ENCODE measurements at places on chromosomes 5 and 9. TPM values are rescaled to one million over a fixed set of nuclear protein-coding genes. Genes with fewer than 3 reads are reported as not detected.

- DNase-seq: peak; percentile 98
Measured at GRCh38 chr5:122774861-122775549, at the start of gene SNX2. Gene SNX2 (plus strand): TSS chr5:122775080. CDS start chr5:122775104, 24 bp downstream.

DNA sequence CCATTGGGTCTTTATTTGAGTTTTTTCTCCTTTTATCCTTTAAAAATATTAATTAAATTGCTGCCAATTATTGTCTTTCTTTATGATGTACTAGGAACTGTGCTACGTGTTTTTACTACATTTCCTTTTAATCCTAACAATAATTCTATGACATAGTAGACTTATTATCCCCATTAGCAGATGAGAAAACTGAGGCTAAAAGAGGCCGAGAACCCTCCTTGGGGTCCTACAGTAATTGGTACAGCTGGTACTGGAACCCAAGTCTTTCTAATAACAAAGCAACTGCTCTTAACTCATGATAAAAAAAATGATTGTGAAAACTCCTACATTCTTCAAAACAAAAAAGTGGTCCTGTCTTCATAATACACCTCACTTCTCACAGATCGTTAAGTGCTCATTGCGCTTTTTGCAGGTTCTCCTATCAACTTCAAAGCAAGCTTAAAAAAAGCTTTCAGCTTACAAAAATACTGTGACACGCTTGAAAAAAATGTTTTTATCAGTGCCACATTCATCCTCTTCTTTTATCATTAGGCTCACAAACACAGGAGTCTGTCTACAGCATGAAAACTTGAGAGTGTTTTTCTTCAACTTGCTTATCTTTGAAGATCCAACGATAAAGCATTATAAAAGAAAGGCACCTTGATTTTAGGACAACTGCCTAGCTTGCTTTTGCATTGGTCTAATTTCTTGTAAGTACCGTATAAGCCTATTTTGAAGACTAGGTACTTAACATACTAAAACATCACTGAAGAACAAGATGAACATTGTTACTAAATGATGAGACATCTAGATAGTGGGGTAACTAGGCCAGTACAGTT is 32.4 kb downstream of the FYB1 start:
- no peak for DNase-seq

Gene F2R
- total RNA-seq: 4.9 TPM

Gene PCDHB3
- total RNA-seq: 3.6 TPM

Data from mesenteric fat pad (tissue), 1 donor.